ENCODE measurements at places on chromosomes 1 and 21.
A peak's percentile ranks its signal among the peaks of the same experiment; 100 is the strongest.

DNA sequence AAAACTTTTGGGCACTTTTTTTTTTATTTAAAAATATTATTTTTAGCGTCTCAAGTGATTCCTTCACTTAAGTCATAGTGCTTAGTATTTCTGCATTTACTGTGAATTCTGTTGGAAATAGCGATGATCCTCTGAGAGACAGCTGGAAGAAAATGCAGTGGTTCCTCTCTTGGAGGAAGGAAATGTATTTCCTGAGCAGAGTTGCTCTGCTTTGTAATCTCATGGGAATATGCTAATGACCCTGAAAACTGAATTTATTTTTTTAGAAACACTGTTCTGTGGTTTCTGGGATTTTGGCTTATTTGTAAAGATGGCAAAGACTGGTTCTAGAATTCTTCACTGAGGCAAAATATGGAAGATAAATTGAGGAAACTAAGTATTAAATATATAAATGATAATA lies 88.9 kb downstream of the NTNG1 start:
- DNase-seq: no peak

- DNase-seq: no peak
Measured at GRCh38 chr1:2480236-2480985, 4.3 kb downstream of the PLCH2 start.

DNA sequence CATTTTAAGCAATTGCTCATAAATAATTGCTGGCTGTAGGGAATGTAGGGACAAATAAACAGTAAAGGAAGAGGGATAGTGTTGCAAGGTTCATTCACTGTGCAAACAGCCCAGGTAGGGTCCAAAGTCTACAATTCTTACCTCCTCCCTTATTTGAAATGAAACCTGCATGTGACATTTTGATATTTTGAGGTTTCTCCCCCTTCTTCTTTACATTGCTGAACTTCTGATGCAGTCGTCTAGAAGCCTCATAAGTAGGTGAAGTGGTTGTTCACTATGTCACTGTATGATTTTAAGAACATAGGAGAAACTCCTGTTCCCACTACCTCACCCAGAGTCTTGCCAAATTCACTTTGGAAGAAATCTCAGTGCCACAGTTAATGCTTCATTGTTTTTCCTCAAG lies 16.1 kb downstream of the F5 start:
- no peak for DNase-seq

DNA sequence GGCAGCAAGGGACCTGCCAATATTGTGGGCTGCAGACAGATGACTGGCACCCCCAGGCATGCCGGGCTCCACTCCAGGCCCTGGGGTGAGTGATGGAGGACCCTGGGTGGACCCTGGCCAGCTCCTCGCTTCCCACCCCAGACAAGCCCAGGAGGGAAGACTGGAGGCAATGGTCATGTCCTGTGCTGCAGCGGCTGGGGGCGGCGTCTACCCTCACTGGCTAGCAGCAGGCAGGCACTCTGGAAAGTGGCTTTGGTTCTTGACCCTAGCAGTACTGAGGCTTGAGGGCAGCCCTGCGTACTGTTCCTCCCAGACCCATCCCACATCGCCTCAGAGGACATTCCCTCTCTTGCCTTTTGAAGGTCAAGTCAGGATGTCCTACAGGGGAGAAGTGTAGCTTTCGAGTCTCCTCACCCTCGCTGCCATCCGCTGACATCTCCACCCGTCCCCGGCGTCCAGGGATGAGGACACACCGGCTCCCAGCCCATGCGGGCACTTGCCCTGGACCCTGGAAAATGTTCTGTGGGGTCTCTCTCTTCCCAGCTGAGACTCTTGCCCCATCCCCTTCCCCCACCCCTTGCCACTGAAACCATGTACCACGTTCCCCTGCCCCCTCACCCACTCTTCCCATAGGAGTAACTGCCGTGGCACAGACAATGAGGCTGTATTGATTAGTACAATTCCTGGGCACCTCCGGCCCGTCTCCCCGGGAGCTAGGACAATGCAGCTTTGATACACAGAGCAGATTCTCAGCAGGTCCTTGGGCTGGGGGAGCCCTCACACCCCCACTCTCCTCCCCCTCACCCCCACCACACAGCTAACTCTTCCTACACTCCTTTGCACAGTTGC lies 15.0 kb downstream of the SLC6A9 start:
- DNase-seq: no peak

GRCh38 chr1:223319905-223320580 lies 43.9 kb downstream of the SUSD4 start:
- DNase-seq: no peak

DNA sequence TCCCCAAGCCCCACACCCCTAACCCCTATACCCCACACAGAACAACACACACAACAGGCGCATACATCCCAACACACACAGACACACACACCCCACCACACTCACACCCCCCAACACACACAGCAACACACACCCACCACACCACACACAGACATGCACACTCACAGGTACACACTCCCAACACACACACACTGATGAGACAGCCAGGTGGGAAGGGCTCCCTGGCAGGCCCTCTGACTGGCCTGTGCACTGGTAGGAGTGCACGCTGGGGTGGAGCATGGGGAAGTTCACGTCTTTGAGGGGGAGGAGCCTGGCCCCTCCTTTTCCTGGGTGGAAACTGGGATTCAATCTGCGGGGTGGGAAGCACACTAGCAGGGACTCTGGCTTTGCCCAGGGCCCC lies 116.7 kb downstream of the RHOU start:
- no peak for DNase-seq

GRCh38 chr21:28725396-28725795 lies 267.3 kb downstream of the LTN1 start:
- DNase-seq: no peak

GRCh38 chr1:155043301-155043702 lies 7.8 kb upstream of the ADAM15 start:
- DNase-seq: no peak

DNA sequence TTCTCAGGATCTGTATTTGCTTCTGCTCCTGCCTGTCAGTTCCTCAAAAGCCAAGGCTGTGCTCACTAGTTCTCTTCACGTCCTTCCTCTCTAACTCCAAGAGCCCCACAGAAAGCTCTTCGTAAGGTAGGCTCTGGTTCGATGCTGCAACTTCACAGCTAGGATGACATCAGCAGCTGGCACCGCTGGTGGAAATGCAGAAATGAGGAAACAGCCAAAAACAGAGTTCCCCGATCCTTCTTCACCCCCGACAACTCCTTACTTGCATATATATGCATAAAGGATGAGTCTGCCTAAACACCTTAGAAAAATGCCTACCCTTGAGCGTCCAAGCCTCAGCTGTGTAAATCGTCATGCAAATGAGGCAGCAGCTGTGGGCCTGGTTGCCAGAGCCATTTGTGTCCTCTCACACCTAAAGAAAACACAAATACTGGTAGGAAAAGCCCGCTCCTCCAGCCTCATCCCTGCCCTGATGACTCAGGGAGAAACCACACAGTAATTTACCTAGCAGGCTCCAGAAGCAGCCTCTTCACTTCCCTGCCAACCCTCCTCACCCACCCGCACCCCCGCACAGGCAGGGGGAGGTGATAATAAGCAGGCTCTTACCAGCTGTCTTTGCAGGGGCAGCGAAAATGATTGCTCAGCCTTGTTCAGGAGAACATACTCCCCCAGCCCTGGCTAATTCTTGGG lies 28.2 kb downstream of the BATF3 start:
- DNase-seq: peak; percentile 67

GRCh38 chr1:228452194-228453021 lies 34.8 kb upstream of the RNF187 start:
- no peak for DNase-seq

GRCh38 chr1:35707601-35708440 lies 10.9 kb downstream of the C1orf216 start:
- peak; percentile 45 for DNase-seq

GRCh38 chr1:25619101-25619890 lies 2.7 kb downstream of the MAN1C1 start:
- DNase-seq: peak; percentile 61

DNA sequence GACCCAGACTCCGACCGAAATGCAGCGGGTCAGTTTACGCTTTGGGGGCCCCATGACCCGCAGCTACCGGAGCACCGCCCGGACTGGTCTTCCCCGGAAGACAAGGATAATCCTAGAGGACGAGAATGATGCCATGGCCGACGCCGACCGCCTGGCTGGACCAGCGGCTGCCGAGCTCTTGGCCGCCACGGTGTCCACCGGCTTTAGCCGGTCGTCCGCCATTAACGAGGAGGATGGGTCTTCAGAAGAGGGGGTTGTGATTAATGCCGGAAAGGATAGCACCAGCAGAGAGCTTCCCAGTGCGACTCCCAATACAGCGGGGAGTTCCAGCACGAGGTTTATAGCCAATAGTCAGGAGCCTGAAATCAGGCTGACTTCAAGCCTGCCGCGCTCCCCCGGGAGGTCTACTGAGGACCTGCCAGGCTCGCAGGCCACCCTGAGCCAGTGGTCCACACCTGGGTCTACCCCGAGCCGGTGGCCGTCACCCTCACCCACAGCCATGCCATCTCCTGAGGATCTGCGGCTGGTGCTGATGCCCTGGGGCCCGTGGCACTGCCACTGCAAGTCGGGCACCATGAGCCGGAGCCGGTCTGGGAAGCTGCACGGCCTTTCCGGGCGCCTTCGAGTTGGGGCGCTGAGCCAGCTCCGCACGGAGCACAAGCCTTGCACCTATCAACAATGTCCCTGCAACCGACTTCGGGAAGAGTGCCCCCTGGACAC lies 534 bp downstream of the C1orf56 start:
- DNase-seq: peak; percentile 73

DNA sequence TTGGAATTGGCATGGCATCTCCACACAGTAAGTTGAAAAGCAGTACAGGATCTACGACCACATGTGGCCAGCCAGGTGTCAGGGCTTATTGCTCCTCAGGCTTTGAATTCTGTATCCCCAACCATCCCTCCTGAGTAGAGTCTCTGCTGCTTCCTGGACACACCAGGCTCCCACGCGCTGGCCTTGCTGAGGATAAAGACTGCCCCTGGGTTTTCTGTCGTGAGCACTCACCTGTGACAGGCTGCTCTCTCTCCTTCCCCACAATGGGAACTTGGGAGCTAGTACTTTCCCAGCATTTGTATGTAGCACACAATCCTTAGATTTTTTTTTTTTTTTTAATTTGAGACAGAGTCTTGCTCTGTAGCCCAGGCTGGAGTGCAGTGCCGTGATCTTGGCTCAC lies 33.6 kb downstream of the PBX1 start:
- no peak for DNase-seq

DNA sequence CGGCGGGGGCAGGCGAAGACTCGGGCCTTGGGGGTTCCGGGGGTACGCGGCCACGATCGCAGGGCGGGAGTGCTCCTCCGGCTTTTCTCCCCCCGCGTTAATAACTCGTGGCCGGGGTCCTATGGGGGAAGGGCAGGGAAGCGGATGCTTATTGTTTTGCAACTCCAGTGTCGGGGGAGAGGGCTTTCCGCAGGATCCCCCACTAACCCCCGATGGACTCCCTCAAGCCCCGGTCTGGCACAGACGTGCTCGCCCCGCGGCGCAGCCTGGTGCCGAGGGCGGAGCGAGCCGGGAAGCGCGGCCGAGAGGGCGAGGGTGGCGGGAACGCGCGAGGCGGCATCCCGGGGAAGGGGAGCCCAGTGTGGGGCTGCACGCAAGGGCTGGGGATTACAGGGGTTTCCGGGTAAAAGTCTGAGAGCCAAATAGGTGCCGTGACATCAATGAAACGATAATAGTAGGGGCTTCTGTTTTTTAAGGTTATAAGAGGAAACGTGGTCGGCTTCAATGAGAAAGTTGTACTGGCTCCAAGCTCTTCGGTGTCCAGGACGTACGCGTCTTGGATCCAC lies 772 bp downstream of the UCK2 start:
- DNase-seq: no peak

DNA sequence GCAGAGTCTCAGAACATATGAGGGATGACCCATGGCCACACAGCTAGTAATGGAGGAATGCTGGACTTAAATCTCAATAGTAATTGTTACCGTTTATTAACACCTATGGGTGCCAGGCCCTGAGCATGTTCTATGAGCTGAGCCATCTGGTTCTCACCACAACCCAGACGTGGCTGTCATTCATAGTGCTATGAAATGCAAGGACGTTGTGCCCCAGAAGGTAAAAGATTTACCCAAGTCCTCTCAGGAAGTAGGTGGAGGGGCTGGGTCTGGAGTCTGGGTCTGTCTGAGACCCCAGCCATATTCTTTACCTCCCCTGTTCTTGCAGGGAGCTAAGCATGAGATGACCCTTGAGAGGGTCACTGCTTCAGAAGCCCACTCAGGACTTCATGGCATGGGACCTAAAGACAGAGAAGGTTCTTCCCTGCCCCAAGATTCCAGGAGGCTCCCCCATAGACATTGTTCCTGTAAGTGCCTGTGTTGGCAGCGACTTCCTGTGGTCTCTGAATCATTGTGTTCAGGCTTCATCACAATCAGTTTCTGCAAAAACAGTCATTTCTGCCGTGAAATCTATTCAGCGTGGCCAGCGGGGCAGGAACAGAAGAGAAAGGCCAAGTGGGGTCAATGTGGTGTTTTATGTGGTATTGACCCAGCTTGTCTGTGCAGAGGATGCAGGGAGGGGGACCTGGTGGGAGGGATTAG lies 475.4 kb downstream of the PTPRU start:
- DNase-seq: no peak

- no peak for DNase-seq
Measured at GRCh38 chr1:145936247-145936646, 9.0 kb upstream of the RBM8A start.
